ENCODE measurements at places on chromosomes 2 and 18.

DNA sequence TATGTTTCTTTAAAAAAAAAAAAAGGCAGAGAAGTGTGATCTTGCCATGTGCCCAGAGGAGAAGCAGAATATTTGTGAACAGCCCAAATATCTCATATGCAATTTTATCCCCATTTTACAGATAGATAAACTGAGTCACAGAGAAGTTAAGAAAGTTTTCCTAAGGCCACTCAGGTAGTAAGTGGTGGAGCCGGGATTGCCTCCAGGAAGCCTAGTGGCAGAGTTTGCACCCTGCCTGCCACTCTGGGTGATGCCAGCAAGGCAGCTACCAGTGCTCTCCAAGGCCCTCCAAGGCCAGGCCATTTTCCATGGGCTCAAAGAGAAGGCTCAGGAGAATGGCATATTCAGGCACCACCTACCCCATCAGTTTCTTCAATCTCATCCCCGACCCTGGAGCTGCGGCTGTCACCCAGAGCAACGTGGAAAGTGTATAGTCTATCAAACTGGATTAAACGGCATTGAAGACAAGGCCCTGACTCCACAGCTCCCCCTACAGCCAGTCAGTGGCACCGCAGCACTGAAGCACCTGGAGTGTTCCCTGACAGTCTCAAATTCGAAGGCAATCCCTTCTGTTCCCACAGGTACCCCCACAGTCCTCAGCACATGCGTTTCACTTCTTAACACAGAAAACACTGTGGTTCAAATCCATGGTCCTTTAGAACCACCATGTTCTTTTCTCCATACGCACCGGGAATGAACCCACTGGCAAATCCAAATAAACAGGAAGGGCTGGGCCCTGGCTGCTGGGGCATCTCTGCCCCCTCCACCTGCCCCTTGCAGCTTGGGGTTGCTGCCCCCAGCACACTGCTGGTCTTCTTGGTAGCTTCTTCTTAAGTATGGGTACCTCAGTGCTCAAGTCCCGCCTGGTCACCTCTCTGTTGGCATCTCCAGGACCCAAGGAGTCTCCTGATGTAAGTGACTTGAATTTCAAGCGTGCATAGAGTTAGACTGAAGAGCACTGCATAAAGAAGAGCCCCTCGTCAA is 175.3 kb downstream of the INHBB start:
- DNase-seq, result peak; percentile 40

GRCh38 chr2:236872015-236872414 is 213.7 kb upstream of the COPS8 start:
- DNase-seq, result no peak

- peak; percentile 39 for DNase-seq
Measured at GRCh38 chr2:55419233-55419678, 400 bp downstream of the CCDC88A start.

DNA sequence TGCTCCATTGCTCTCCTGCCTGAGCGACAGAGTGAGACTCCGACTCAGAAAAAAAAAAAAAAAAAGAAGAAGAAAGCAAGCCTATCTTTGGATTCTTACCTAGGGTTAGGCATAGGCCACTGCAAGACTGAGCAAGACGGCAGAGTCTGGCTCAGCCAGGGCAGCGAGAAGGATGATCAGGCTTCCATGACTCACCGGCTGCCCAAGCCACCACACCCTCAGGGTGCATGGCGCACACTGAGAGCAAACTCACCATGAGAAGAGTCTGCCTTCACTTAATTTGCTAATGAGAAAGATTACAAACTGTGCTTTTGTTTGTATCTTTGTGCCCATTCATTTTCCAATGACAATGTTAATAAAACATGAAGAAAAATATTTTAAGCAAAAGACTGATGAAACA is 8.2 kb downstream of the FAM110C start:
- peak; percentile 81 for DNase-seq

DNA sequence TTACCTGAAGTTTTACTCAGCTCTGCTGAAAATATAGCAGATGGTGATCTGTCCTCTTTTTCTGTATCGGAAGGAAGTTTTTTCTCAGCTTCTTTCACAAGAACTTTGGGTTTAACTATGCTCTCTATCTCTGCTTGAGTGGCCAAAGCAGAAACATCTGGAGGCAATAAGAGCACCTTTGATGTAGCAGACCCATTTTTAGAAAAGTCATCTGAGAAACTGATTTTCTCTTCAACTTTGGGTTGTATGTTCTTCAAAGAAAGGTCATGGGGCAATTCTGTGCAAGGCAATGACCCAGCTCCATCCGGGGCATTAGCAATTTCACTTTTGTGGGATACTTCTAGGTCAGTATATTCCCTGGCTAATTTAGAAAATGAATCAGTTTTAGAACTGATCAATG is 25.2 kb downstream of the RTN4 start:
- DNase-seq, result no peak

DNA sequence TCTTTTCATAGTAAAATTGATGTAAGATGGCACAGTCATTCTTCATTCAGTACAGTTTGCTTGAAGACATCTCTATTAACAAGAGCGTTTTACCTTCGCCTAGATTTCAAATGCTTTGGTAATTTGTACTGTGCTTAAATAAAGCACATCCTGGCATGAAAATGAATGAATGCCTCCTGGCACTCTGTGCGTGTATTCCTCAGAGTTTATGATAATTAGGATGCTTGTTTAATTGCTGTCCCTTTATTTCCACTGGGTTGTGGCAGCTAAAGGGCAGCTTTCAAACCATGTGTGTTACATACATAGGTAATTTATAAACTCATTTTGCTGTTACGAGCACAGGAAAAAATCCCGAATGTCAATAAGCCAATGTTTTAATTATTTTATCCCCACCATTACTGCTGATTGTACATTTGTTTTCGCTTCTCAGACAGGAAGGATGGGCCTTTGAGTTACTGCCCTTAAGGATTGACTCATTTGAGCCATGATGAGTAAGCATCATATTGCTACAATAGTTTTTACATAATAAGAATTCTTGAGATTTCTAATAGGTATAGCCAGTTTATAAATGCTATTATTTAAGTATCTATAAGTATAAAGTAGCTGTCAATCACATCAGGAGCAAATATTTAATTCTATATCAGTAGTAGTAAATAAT is 516.5 kb downstream of the XIRP2 start:
- peak; percentile 14 for DNase-seq

DNA sequence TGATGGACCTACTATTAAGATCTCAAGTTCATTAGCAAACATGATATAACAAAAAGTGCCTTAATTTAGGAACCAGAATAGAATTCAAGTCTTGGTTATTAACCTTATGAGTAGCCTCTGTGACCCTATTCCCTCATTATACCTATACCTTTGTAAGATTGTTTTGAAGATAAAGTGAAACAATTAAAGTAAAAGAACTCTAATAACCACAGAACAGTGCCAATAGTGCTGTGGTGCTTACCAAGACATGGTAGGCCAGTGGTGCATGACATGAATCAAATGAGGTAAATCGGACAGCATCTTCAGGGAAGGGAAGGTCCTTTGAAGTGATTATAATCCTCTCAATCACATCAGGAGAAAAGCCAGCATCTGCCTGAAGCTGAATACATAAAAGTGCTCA is 36.4 kb downstream of the METTL4 start:
- DNase-seq, result peak; percentile 59

GRCh38 chr2:118232796-118233195 is 144.5 kb downstream of the INSIG2 start:
- DNase-seq, result no peak

DNA sequence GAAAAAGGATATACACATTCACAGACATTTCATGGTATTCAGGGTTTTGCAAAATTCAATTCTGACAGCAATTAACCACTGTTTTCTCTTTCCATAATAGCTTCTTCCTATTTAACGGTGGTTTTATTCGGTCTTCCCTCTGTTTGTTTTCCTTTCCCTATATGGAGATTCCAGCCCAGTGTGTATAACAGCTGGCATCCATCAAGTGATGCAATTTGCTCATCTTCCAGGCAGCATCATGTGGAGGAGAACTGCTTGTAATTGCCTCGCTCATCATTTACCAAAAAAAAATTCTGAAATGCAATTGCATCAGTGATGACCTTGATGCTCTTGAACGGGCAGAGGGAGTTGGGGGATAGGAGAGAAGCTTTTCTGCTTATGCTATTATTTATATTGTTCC is 165.9 kb upstream of the PGAP1 start:
- DNase-seq, result no peak

- DNase-seq, result peak; percentile 26
Measured at GRCh38 chr2:127014630-127015029, 92.3 kb downstream of the BIN1 start.

DNA sequence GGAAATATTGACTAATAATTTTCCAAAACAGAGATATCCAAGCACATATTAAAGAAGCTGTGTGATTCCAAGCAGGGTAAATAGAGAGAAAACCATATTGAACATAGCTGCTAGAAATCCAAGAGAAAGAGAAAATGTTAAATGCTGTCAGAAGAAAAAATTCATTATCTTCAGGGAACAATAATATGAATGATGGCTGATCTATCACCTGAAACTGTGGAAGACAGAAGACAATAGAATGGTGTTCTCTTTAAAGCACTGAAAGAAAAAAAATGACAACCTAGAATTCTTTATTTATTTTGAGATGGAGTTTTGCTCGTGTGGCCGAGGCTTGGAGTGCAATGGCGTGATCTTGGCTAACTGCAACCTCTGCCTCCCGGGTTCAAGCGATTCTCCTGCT is 17.3 kb downstream of the PPP1CB start:
- DNase-seq, result no peak

GRCh38 chr2:174555998-174556397 is 41.6 kb downstream of the WIPF1 start:
- no peak for DNase-seq

- no peak for DNase-seq
Measured at GRCh38 chr2:197245829-197246804, 64.5 kb downstream of the ANKRD44 start.

DNA sequence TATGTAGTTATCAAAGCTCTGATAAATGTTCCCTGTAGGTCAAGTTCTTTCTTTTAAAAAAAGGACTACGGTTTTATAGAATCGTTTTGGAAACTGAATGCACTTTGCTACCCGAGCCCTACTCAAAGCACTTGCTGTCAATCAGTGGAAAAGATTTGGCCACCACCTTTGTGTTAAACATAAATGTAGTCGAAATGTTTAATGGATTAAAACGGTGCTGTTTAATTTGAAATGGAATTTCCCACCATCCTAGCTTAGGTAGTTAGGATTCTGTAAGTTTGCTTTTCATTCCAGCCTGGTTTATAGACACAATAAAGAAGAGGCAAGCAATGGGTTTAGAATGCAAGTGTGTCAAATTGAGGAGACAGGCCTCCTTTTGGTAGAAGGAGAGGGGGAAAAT is 69.4 kb upstream of the MMADHC start:
- DNase-seq, result no peak

DNA sequence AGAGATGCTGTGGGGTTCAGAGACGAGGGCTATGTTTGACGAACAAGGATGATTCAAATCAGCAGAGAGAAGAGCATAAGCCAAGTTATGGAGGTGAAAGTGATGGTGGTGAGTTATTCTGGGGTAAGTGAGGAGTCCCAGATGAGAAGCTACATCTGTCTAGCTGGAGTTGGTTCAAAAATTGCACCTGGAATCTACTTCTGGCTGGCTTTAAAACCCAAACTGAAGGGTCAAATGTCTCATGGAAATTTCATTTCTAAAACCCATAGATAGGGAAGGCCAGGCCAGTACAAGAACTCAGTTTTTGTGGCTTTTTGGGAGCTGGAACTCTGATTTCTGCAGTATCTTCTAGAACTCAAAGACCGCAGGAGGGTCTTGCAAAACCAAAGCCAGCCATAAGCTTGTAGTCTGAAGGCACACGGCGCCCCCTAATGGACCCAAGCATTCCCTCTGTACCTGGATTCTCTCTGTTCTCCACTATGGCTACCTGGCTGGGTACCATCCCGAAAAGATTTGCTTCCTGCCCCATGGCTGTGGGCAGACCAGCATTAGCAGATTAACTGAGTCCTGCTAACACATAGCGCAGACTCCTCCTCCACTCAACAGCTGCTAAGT is 229.1 kb upstream of the SLC14A2 start:
- peak; percentile 23 for DNase-seq

GRCh38 chr2:65025453-65026123 is 30.6 kb upstream of the CEP68 start:
- no peak for DNase-seq
